ENCODE measurements at places on chromosomes 3 and 15.

DNA sequence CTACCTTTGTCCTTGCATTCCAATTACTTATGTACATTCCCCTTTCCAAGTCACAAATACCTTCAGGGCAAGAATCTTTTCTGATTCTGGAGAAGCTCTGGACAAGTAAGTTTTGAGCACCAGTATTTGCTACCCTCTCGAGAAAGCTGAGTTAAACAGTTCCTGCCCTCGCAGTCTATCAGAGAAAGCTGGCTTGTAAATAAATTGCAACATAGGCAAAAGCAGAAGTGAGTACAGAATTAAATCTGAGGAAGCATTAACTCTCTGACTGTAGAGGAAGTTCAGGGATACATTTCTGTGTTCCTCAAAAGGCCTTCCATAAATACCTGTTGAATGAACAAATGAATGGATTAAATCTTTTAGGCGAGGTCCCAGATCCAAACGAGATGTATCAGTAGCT, 1.2 kb downstream of the OSBPL11 start:
- DNase-seq: no peak

DNA sequence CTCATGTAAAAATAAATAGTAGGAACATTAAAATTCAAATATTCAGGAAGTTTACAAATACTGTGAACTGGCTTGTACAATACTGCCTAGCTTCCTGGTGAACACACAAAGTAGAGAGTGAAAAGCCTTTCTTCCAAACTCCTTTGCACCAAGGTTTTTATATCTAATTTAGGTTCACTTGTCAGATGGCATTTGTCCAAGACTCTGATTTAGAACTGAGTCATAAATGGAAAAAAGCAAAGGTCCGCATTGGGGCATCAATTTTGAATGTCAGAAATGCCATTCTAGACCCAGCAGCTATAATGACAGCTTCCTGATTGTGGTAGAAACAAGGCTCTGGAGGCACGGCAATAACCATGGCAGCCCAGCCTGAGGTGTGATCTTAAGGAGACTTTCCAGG, 160.7 kb downstream of the PDE8A start:
- no peak for DNase-seq

- DNase-seq: no peak
These were observed 65.4 kb downstream of the EEFSEC start for GRCh38 chr3:128218548-128219257.

- peak; percentile 53 for DNase-seq
These were observed 30.9 kb downstream of the MGLL start for GRCh38 chr3:127791221-127791913.

GRCh38 chr15:49877117-49877872, 241.7 kb downstream of the ATP8B4 start:
- DNase-seq: no peak

DNA sequence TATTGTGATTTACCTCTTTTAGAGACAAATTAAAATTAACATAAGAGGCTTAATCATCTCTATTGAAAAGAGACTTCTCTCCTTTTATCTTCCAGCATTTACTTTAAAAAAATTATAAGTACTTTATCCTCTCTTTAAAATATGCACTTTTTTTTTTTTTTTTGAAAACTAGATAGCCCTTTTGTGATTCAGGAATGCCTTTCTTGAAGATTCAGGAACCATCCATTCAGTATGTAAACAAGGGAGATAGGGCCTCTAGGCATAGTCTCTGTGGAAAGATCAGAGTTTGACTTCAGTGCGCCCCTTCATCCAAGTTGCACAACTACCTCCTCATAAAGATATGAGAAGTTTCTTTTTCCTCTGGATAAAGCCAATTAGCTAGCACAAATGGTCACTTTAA, 1163.7 kb downstream of the SI start:
- no peak for DNase-seq

DNA sequence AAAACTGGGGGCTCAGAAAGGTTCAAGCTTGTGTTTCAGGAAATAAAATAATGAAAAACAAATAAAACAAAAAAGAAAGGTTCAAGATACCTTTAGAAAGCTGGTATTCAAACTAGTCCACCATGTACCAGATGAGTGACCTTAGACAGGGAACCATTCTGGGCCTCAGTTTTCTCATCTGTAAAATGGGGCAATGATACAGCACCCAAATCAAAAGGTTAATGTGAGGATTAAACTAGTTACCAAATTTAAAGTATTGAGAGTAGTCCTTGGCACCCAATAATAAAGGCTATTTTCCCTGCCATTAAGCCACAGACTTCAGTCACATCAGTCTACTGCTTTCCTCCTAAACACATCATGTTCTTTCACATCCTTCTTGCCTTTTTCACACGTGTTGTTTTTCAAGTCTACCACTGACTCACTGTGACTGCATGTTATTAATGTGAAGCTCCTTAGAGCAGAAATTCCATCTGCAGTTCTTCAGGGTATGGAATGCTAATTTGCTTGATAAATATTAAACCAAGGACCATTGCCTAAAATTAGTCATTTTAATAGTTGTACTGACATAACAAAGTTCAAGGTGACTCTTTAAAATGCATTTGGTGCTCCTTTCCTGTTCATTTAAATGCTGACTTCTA, 19.9 kb downstream of the TAMM41 start:
- no peak for DNase-seq
